Colonic mucosa (tissue), 4 donors: ENCODE measurements at places on chromosomes 3 and 15. TPM values are rescaled to one million over a fixed set of nuclear protein-coding genes. Genes with fewer than 3 reads are reported as not detected.

GRCh38 chr3:152176998-152177397, 91.7 kb upstream of the MBNL1 start:
- H3K36me3 ChIP-seq: no peaks in the 10 kb centered on the region
- H3K27ac ChIP-seq: no peak overlapping the region
- DNase-seq: no peak

DNA sequence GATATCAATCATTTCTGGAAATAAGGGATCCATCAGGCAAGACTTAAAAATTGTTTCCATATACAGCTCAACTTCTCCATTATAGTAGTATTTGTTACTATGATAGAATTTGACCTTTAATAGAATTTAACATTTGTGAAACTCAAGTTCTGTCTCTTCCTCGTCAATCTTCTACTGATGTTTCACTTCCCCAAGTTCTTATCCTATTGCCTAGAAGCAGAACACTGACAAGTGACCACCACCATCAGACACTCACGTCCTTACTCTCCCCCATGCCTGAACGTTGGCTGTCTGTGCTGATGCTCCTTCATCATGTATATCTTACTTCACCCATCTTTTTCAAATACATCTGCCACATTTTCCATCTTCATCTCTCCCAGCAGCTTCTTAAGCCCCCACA, 26.6 kb upstream of the TAFA4 start:
- no peaks in the 10 kb centered on the region for H3K4me1 ChIP-seq
- DNase-seq: no peak
- H3K27ac ChIP-seq: no peak overlapping the region
- H3K27me3 ChIP-seq: no peaks in the 10 kb centered on the region
- no peaks in the 10 kb centered on the region for H3K36me3 ChIP-seq
- no peak overlapping the region for H3K4me3 ChIP-seq

GRCh38 chr15:39362821-39363561, 217.9 kb upstream of the THBS1 start:
- H3K36me3 ChIP-seq: no peaks in the 10 kb centered on the region
- DNase-seq: no peak
- H3K4me1 ChIP-seq: no peaks in the 10 kb centered on the region
- no peak overlapping the region for H3K27ac ChIP-seq
- no peak overlapping the region for H3K4me3 ChIP-seq

The THOC7 gene
- 76.6 TPM for total RNA-seq

The SEMA7A gene
- total RNA-seq: 1.8 TPM
